ENCODE measurements at places on chromosomes 3 and 15. TPM values are rescaled to one million over a fixed set of nuclear protein-coding genes. Genes with fewer than 3 reads are reported as not detected.

PIGZ gene
- total RNA-seq, result 1.6 TPM

RLBP1 gene
- total RNA-seq, result not detected

TRIM42 gene
- not detected for total RNA-seq

CRYGS gene
- 0.49 TPM for total RNA-seq

RTP1 gene
- total RNA-seq, result not detected

MYL3 gene
- not detected for total RNA-seq

MLH1 gene
- 32.9 TPM for total RNA-seq

RRP9 gene
- 51.4 TPM for total RNA-seq

RTP2 gene
- total RNA-seq, result not detected

PRC1 gene
- 189 TPM for total RNA-seq

CTXN2 gene
- 0.04 TPM for total RNA-seq

KNG1 gene
- total RNA-seq, result not detected

ILDR1 gene
- total RNA-seq, result not detected

SERPINI2 gene
- not detected for total RNA-seq

NAALADL2 gene
- total RNA-seq, result not detected

SAXO2 gene
- 3.6 TPM for total RNA-seq

PATL2 gene
- 0.34 TPM for total RNA-seq

SEMA3F gene
- total RNA-seq, result 7.1 TPM

CMTM8 gene
- 10.5 TPM for total RNA-seq

CLDN11 gene
- total RNA-seq, result 0.14 TPM

FBXW12 gene
- not detected for total RNA-seq

CYP8B1 gene
- total RNA-seq, result not detected

SI gene
- total RNA-seq, result not detected

AP3B2 gene
- 0.40 TPM for total RNA-seq

RHOV gene
- total RNA-seq, result 4.1 TPM
